Stimulated activated naive CD4-positive, alpha-beta T cell treated with Interleukin-2 at 50 U/mL for 16 hours (primary cell): ENCODE measurements at places on chromosomes 3 and 15.

GRCh38 chr3:37646865-37647264 lies 214.8 kb upstream of the CTDSPL start:
- DNase-seq = no peak

GRCh38 chr3:193498215-193498614 lies 56.5 kb downstream of the ATP13A4 start:
- DNase-seq = no peak

DNA sequence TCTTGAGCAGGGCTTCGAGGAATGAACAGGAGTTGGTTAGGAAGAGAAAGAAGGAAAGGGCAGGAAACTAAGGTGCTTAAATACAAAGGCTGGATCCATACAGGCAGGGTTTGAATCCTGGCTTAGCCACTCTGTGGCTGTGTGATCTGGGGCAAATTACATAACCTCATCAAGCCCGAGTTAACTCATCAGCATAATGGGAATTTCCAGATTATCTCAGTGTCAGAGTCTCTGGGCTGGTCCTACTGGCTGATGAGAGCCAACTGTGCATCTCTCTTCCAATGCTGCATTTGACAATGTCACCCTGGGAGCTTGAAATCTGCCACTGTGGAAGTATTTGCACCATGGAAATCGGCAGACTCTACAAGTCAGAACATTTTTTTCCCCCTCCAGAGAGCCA lies 83.8 kb upstream of the SLC6A6 start:
- DNase-seq = no peak

DNA sequence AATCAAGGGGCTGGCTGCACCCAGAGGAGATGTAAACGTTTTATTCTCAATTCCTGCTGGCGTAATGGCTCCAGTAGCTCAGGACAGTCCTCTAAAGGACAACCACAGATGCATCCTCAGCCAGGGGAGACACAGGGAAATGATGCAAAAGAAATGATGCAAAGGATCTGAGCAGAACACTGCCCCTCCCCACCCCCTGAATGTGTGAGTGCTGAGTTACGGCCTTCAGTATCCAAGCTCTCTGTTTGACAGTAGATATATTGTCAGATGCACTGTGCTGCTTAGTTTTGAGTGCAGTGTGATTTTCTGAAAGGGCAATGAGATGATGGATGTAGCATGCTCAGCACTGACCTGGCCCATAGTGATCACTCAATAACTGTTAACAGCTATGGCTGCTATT lies 41.4 kb upstream of the CTDSPL start:
- no peak for DNase-seq

DNA sequence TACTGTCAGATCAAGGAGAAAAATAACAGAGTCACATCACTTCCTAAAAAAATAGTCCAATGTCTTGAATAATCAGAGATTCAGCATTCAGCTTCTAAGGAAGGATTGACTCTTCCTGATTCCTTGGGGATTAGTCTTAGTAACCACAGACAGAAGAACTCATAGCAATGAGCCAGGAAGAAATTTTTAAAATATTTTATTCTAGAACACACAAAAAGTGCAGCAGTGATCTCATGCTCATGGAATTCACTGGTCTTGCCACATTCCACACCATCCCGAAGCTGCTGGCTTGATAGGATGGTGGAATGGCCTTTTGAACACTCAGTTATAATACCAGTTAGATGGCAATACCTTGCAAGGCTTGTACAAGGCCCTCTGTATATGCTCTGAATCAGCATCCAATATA lies 43.0 kb upstream of the ABI3BP start:
- no peak for DNase-seq
